Endothelial cell of umbilical vein (primary cell): ENCODE measurements at places on chromosomes 1 and 21. TPM values are rescaled to one million over a fixed set of nuclear protein-coding genes. Genes with fewer than 3 reads are reported as not detected.

Gene ADCY10
- not detected in 2 replicates for total RNA-seq

Gene TNNT2
- not detected in 2 replicates for total RNA-seq

Gene TMEM201
- 21.0 and 24.8 TPM in 2 replicates for total RNA-seq

Gene NPPA
- total RNA-seq: not detected in 2 replicates

Gene PPIAL4G
- not detected in 2 replicates for total RNA-seq

Gene TNFRSF9
- 0.22 TPM in 1 of 2 replicates, not detected in the other for total RNA-seq
